Heart left ventricle (tissue), 16 donors: ENCODE measurements at places on chromosomes 16 and 17.

DNA sequence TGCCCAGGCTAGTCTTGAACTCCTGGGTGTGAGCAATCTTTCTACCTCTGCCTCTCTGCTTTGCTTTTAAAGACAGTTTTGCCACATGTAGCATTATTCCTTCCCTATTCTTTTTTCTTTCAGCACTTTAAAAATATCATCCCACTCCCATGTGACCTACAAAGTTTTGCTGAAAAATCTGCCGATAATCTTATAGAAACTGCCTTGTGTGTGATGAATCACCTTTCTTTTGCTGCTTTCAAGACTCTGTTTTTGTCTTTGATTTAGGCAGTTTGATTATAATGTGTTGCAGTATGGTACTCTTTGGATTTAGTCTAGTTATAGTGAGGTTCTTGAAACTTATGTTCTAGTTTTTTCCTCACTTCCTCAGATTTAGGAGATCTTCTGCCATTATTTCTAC lies 142.0 kb upstream of the KIF2B start:
- DNase-seq = no peak

DNA sequence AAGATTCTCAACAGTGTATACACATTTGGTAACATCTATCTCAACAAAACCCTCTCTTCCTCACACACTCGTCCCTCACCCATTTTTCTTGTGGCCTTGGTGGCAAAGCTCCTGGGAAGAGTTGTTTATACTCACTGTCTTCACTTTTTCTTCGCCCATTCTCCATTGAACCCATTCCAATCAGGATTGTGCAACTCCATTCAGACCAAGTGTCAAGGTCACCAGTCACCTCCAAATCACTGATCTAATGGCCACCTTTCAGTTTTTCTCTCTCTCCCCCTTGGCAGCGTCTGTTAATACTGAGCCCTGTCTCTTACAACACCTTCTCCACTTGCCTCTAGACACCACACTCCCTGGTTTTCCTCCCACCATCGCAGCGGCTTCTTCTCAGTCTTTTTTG lies 8.6 kb upstream of the SLC13A5 start:
- no peak for DNase-seq

- peak; percentile 47 for DNase-seq
Observed at GRCh38 chr16:11232852-11233726, 22.9 kb downstream of the SOCS1 start.

GRCh38 chr17:17079761-17080160 lies 37.5 kb downstream of the MPRIP start:
- DNase-seq = peak; percentile 56

- no peak for DNase-seq
Observed at GRCh38 chr17:63345611-63346010, 100.5 kb downstream of the CYB561 start.
